ENCODE measurements at places on chromosomes 16 and 17.

- no peak for DNase-seq
Observed at GRCh38 chr16:70740174-70740913, 54.5 kb upstream of the MTSS2 start.

DNA sequence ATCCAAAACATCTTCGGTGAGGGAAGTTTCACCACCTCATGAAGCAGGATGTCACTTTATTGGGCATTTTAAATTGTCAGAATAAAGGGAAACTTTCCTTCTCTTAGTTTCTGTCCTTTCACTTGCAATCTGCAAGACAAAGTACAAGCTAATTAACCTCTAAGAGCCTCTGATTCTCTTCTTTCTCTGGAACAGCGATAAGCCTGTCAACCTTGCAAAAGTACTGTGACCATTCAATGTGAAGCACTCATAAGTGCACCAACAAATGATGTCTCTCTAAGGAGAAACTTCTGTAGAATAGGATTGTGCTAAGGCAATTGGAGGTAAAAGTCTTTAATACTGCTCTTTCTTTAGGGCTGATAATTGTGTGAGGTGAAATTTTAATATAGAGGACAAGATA lies 1622.3 kb downstream of the CDH8 start:
- no peak for DNase-seq

- peak; percentile 33 for DNase-seq
Observed at GRCh38 chr17:75430159-75430974, 24.9 kb upstream of the GRB2 start.

DNA sequence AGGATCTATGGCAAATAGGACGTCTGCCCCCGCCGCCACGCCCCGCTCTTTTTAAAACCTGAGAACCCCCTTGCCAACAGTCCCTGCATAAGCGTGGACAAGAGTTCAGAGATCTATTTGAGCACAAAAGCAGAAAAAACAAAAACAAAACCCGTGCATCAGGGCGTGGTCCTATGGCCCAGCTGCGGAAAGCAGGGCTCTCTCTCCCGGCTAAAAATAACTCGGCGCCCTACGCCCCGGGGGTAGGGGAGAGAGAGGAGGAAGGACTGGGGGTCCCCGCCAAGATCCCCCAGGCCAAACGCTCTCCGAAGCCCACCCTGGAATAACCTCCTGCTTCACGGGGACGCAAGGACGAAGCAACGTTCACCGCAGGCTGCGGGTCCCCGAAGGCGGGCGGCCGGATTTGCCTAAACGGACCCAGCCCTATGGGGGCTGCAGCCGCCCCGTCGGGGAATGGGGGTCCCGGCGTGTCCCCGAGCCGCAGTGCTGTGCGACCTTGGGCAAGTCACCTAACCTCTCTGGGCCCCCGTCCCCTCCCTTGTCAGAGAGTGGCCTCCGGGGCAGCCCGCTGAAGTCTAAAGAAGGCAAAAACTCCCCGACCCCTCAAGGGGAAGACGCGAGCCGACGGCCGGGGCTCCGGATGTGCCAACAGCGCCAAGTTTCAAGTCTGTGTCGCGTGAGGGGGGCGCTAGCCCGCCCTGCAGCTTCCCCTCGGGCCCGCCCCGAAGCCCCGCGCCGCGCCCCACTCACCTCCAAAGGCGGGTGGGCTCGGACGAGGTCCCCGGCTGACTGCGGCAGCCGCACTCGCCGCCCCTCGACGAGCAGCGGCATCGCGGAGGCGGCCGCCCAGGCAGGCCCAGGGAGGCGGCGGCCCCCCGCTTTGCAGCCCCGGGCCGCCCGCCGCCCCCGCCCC lies 477 bp downstream of the NTAN1 start:
- peak; percentile 66 for DNase-seq

- DNase-seq, result no peak
Observed at GRCh38 chr16:80723091-80723490, 81.3 kb downstream of the CDYL2 start.

Data from retina (tissue), 1 donor.